ENCODE measurements at places on chromosomes 5 and 9. TPM values are rescaled to one million over a fixed set of nuclear protein-coding genes. Genes with fewer than 3 reads are reported as not detected.

GRCh38 chr5:176723440-176723839, 76.2 kb downstream of the TSPAN17 start:
- H3K4me1 ChIP-seq = no peaks in the 10 kb centered on the region
- no peak for DNase-seq
- H3K27ac ChIP-seq = no peak overlapping the region
- H3K27me3 ChIP-seq = peaks cover 21% of the 10 kb centered on the region

- no peaks in the 10 kb centered on the region for H3K36me3 ChIP-seq
- H3K27ac ChIP-seq = no peak overlapping the region
- peak; percentile 71 for DNase-seq
- no peak overlapping the region for H3K4me3 ChIP-seq
- peaks cover 39% of the 10 kb centered on the region for H3K27me3 ChIP-seq
These were observed 205.3 kb upstream of the WWC1 start for GRCh38 chr5:168086104-168086610.

DNA sequence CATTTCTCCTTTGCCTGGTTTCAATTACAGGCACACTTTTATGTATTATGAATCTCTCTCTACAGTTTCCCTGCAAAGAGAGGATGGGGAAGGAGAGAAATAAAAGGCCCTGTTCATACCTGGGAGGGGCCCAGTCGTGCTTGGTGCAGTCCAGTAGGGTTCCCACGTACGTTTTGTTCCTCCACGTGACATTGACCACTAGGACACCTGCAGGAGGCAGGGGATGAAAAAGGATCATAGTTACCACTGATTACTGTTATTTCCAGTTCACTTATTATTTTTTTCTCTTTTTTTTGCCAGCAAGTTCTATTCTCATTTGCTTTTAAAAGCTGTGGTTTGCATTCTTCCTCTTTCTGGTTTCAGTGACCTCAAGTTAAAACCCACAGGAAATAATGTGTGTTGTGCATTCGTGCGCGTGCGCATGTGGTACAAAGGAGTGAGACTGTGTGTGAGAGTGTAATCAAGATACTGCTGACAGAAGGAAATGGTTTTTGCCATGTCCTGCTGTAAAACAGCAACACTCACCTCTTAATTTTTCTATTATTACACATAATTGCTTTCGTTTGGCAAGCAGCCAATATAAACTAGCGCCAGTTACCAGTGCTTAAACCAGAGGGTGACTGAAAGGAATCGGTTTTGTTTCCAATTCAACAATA, 96.8 kb downstream of the ZNF608 start:
- H3K27me3 ChIP-seq = no peaks in the 10 kb centered on the region
- H3K36me3 ChIP-seq = no peaks in the 10 kb centered on the region
- H3K27ac ChIP-seq = peak overlapping the region; percentile 68

DNA sequence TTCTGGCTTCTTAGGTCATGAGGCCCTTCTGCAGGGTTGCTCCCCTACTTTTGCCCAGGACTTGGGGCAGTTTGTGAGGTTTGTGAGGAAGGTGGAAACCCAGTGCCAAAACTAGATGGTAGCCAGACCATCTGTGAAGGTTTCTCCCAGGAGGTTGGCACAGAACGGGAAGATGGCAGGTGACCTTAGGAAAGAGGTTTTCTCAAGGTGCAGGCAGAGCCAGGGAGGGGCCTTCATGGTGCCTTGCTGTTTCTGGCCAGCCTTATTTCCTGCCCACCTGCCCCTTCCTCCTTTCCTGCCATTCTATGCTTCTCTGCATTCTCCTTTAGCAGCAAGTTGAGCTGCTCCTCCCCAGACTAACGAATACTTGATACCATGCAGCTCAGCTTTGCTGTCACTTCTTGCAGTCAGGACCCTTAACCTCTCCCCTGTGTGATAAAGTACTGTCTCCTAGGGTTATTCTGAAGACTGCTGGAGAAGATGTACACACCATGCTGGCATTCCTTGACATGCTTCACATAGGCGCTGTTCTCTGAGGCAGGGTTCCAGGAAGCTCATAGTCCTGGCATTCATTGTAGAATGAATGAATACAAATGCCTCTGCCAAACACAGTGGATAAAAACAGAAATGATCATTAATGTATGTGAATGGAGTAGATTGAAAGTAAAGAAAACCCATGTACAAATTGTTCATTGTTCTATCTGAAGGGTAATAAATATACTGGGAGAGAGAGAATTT, 154.3 kb downstream of the KDM4C start:
- no peak overlapping the region for H3K4me3 ChIP-seq
- no peaks in the 10 kb centered on the region for H3K4me1 ChIP-seq
- no peaks in the 10 kb centered on the region for H3K36me3 ChIP-seq
- DNase-seq = no peak

DNA sequence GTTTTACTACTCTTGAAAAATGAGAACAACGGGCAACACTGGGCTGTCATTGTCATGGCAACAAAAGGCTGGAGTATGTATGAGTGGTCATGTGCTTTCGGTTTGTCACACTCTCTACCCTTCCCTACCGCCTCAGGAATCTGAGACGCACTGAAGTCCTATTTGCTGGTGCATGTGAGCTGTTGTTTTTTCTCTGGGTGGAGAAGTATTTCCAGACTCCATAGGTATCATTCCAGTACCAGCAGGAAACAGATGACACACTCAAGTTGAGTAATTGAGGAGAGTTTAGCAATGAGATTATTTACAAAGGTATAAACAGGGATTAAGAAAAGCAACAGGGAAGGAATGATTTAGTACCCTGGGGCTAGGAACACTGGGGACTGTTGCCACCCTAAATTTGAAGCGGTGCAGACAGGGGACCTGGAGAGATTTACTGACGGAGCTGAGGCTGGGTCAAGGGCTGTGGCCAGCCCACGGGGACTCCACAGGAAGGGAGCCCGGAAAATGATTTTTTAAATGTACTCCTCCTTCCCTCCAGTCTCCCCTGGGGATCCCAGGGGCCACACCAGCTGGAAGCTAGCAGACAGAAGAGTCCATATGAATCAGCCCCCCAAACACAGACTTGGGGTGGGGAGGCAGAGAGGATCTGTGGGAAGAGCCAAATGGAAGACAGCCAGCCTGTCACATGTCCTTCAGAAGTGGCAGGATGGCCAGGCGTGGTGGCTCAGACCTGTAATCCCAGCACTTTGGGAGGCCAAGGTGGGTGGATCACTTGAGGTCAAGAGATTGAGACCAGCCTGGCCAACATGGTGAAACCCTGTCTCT, 13.2 kb upstream of the ZBTB43 start:
- H3K36me3 ChIP-seq = no peaks in the 10 kb centered on the region
- H3K4me3 ChIP-seq = no peak overlapping the region
- H3K27me3 ChIP-seq = no peaks in the 10 kb centered on the region
- peak overlapping the region; percentile 77 for H3K27ac ChIP-seq

GRCh38 chr9:104090578-104090977, 3.5 kb upstream of the SMC2 start:
- H3K27me3 ChIP-seq = no peaks in the 10 kb centered on the region
- no peak overlapping the region for H3K4me3 ChIP-seq
- DNase-seq = no peak
- no peaks in the 10 kb centered on the region for H3K36me3 ChIP-seq

DNA sequence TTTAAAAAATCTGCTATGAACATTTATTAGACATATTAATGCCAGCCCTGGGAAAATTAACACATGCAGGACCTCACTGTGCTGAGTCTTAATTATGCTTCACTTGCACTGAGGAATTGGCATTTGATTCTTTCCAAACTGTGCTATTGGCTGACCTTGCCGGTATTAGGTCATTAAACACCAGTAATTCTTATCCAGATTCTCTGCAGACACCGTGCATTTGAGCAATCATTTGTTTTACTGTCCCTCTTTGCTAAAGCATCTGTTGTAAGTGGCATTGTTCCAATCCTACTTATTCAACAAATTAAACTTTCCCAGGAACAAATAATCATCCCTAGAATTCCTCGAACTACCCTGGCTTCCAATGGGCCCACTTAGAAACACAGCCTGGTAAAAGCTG, 145.0 kb downstream of the SLC12A2 start:
- no peaks in the 10 kb centered on the region for H3K27me3 ChIP-seq
- no peak for DNase-seq
- H3K4me3 ChIP-seq = no peak overlapping the region
- H3K36me3 ChIP-seq = no peaks in the 10 kb centered on the region
- peak overlapping the region; percentile 42 for H3K27ac ChIP-seq
- H3K4me1 ChIP-seq = peaks cover 15% of the 10 kb centered on the region

GRCh38 chr5:74613283-74613682, 27.2 kb downstream of the ENC1 start:
- H3K27ac ChIP-seq = no peak overlapping the region
- H3K36me3 ChIP-seq = no peaks in the 10 kb centered on the region
- DNase-seq = no peak
- H3K4me3 ChIP-seq = no peak overlapping the region

- no peaks in the 10 kb centered on the region for H3K4me1 ChIP-seq
- H3K4me3 ChIP-seq = no peak overlapping the region
- no peak overlapping the region for H3K27ac ChIP-seq
- no peak for DNase-seq
- H3K27me3 ChIP-seq = no peaks in the 10 kb centered on the region
These were observed 151.5 kb upstream of the SMC2 start for GRCh38 chr9:103942651-103943050.

GRCh38 chr5:160260006-160260775, 30.9 kb downstream of the FABP6 start:
- DNase-seq = peak; percentile 35
- peaks cover 18% of the 10 kb centered on the region for H3K4me1 ChIP-seq
- H3K4me3 ChIP-seq = no peak overlapping the region
- no peaks in the 10 kb centered on the region for H3K27me3 ChIP-seq

DNA sequence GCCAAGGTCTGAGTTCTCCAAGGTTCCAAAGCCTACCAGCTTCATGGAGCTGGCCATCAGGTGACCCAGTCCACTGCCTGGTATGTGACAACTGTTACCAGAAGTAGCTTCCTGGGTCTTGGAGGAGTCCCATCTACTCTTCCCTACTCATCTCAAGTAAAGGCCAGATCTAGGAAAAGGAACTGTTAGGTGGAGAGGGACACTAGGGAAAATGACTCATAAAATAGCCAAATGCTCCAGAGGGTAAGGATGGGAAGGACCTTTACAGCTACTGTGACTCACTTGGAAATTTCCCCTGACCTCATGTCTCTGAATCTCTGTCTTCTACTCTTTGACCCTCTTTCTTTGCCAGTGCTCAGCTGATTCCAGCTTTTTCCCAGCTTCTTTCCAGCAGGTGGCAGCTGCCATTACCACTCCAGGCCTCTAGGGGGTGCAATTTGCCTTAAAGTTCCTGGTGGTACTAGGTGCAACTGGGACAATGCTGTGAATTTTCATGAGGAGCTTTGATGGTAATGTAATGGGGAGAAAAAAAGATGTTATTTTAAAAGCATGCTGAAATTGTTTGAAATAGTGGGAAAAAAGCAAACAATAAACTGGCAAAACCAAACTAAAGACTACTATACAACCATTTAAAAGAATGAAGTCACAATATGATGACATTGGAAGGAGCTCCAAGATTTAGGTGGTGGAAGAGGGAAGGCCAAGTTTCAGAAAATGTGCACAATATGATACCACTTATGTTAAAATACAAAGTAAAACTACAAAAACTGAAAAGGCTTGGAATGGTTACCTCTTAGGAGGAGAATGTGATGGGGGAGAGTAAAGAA, 27.1 kb upstream of the MYORG start:
- H3K4me1 ChIP-seq = no peaks in the 10 kb centered on the region
- no peak overlapping the region for H3K27ac ChIP-seq
- no peaks in the 10 kb centered on the region for H3K36me3 ChIP-seq

GRCh38 chr9:123552530-123552929, 196.5 kb downstream of the CRB2 start:
- no peak overlapping the region for H3K4me3 ChIP-seq
- no peaks in the 10 kb centered on the region for H3K27me3 ChIP-seq
- no peaks in the 10 kb centered on the region for H3K4me1 ChIP-seq
- no peak for DNase-seq
- H3K27ac ChIP-seq = no peak overlapping the region
- H3K36me3 ChIP-seq = no peaks in the 10 kb centered on the region

- no peaks in the 10 kb centered on the region for H3K4me1 ChIP-seq
- H3K36me3 ChIP-seq = peaks cover 15% of the 10 kb centered on the region
- H3K4me3 ChIP-seq = no peak overlapping the region
- no peaks in the 10 kb centered on the region for H3K27me3 ChIP-seq
These were observed 12.0 kb downstream of the INIP start for GRCh38 chr9:112705768-112706427.

DNA sequence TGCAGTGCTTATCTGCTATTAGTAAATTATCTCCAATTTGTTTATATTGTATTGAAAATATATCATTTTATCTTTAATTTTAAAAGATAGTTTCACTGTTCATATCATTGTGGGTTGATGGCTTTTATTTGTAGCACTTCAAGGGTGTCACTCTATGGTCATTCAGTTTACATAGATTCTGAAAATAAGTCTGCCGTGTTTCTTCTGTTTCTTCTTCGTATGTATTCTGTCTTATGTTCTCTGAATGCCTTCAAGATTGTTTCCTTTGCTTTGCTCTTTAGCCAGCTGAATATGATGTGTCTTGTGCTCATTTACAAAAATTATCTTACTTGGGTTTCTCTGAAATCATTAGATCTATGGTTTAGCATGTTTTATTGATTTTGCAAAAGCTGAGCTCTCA, 359.9 kb downstream of the CYLC2 start:
- no peaks in the 10 kb centered on the region for H3K36me3 ChIP-seq
- DNase-seq = no peak
- no peak overlapping the region for H3K4me3 ChIP-seq
- H3K4me1 ChIP-seq = no peaks in the 10 kb centered on the region

- no peak overlapping the region for H3K27ac ChIP-seq
- no peaks in the 10 kb centered on the region for H3K36me3 ChIP-seq
- H3K4me3 ChIP-seq = no peak overlapping the region
- no peak for DNase-seq
- H3K4me1 ChIP-seq = no peaks in the 10 kb centered on the region
These were observed 332.4 kb upstream of the EFNA5 start for GRCh38 chr5:108003178-108003577.

DNA sequence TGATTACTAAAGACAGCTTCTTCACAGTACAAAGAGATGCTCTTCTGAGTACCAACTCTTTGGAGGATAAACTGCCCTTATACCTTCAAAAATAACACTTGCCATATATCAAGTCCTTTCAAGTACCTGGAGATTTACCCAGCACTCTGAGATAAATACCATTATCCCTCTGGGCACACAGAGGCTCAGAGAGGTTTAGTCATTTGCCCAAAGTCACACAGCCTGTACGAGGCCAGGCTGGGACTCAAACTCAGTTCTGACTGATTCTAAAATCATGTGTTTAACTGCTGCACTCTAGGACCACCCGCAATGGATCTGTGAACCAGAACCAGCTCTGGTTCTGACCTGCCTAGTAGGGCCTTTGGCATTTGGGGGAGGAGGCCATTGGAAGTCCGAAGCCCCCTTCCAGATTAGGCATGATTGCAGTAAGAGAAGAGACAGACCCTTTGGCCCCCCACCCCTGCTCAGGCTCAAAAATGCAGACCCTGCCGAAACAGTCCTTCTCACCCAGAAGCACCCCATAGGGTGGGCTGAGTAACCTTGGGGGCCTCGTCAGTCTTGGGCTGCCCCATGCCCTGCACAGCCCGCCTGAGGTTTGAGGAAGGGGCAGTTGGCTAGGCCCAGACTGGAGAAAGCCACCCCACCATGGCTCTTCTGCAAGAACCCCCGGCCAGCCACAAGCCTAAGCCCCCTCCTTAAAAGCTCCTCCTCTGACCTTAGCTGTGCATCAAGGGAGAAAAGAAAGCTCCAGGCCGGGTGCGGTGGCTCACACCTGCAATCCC, 32.8 kb upstream of the IL17B start:
- H3K4me3 ChIP-seq = no peak overlapping the region
- no peak overlapping the region for H3K27ac ChIP-seq
- no peak for DNase-seq
- no peaks in the 10 kb centered on the region for H3K4me1 ChIP-seq
- H3K36me3 ChIP-seq = no peaks in the 10 kb centered on the region

PITX1 gene
- total RNA-seq = 27.8 TPM

SLC35A4 gene
- total RNA-seq = 66.2 TPM

NCBP1 gene
- total RNA-seq = 40.2 TPM

SH3PXD2B gene
- 26.1 TPM for total RNA-seq

SPINK4 gene
- not detected for total RNA-seq

FGD3 gene
- total RNA-seq = 84.9 TPM

ANKRD18A gene
- 4.9 TPM for total RNA-seq

Measured in PC-9 (cell line).